Right atrium auricular region (tissue), 2 donors: ENCODE measurements at places on chromosomes 2 and 18. TPM values are rescaled to one million over a fixed set of nuclear protein-coding genes. Genes with fewer than 3 reads are reported as not detected.

Gene DSG1
- 4.2 TPM for total RNA-seq

Gene MITD1
- 11.8 TPM for total RNA-seq

Gene FSHR
- 1.1 TPM for total RNA-seq

Gene HNRNPA3
- total RNA-seq = 28.1 TPM

Gene SLC9A4
- not detected for total RNA-seq

Gene TACR1
- total RNA-seq = 0.16 TPM

Gene NLRC4
- 0.15 TPM for total RNA-seq

Gene CDH2
- 269 TPM for total RNA-seq

Gene C1QL2
- total RNA-seq = not detected

Gene CASP10
- total RNA-seq = 3.5 TPM

Gene HNMT
- 10.5 TPM for total RNA-seq

Gene MDH1B
- total RNA-seq = 0.33 TPM

Gene TMEM182
- 212 TPM for total RNA-seq

Gene DCAF17
- total RNA-seq = 7.3 TPM

Gene RGPD6
- total RNA-seq = 21.1 TPM

Gene TRIM54
- 136 TPM for total RNA-seq

Gene CDK15
- total RNA-seq = not detected

Gene CHRNA1
- total RNA-seq = 0.43 TPM

Gene NAT8
- total RNA-seq = not detected

Gene SNED1
- 9.9 TPM for total RNA-seq

Gene COL3A1
- 608 TPM for total RNA-seq

Gene LRRTM1
- 0.31 TPM for total RNA-seq

Gene FZD7
- 24.5 TPM for total RNA-seq

Gene PLEK
- total RNA-seq = 4.4 TPM

Gene ZNF638
- 73.9 TPM for total RNA-seq

Gene DSC2
- total RNA-seq = 19.5 TPM

Gene KIAA2012
- not detected for total RNA-seq

Gene LYPD6
- 1.2 TPM for total RNA-seq

Gene ABHD1
- 1.0 TPM for total RNA-seq

Gene MYO7B
- 0.52 TPM for total RNA-seq

Gene CDH19
- total RNA-seq = 72.3 TPM

Gene EPHA4
- total RNA-seq = 74.2 TPM

Gene LOXHD1
- not detected for total RNA-seq

Gene RNU2-63P
- total RNA-seq = not detected

Gene AGAP1
- 11.6 TPM for total RNA-seq

Gene DSG4
- total RNA-seq = not detected

Gene COBLL1
- 14.9 TPM for total RNA-seq

Gene HOXD3
- not detected for total RNA-seq

Gene SLC14A1
- 23.9 TPM for total RNA-seq

Gene DSEL
- total RNA-seq = 4.7 TPM

Gene ASB18
- total RNA-seq = 7.6 TPM

Gene G6PC2
- total RNA-seq = not detected

Gene IL1B
- 1.0 TPM for total RNA-seq

Gene COL5A2
- total RNA-seq = 15.8 TPM

Gene ATP6V1C2
- 0.12 TPM for total RNA-seq

Gene CCDC141
- total RNA-seq = 28.9 TPM

Gene PSMA8
- total RNA-seq = not detected

Gene POTEC
- not detected for total RNA-seq

Gene GAD1
- not detected for total RNA-seq

Gene TMEFF2
- not detected for total RNA-seq

Gene MAPK4
- total RNA-seq = 101 TPM

Gene SCYGR6
- not detected for total RNA-seq

Gene OTOF
- total RNA-seq = 0.33 TPM

Gene FHOD3
- 66.0 TPM for total RNA-seq

Gene GRP
- not detected for total RNA-seq

Gene TMEM87B
- total RNA-seq = 8.8 TPM

Gene REG3A
- not detected for total RNA-seq

Gene ATP6V1B1
- not detected for total RNA-seq

Gene LIMS3
- 4.6 TPM for total RNA-seq

Gene CDH7
- total RNA-seq = not detected
